ENCODE measurements at places on chromosomes 2 and 18. TPM values are rescaled to one million over a fixed set of nuclear protein-coding genes. Genes with fewer than 3 reads are reported as not detected.

GRCh38 chr2:141967980-141968379 is 162.8 kb downstream of the LRP1B start:
- no peak for DNase-seq
- no peaks in the 10 kb centered on the region for H3K36me3 ChIP-seq
- H3K27me3 ChIP-seq: no peaks in the 10 kb centered on the region
- H3K27ac ChIP-seq: no peak overlapping the region

GRCh38 chr18:79991494-79991893 is 3.1 kb upstream of the TXNL4A start:
- no peak for DNase-seq
- H3K4me3 ChIP-seq: no peak overlapping the region
- no peaks in the 10 kb centered on the region for H3K27me3 ChIP-seq
- H3K27ac ChIP-seq: no peak overlapping the region

GRCh38 chr2:168490946-168491605 is 35.0 kb downstream of the CERS6 start:
- H3K4me3 ChIP-seq: peak overlapping the region; percentile 43
- peaks cover 71% of the 10 kb centered on the region for H3K4me1 ChIP-seq
- DNase-seq: no peak
- H3K36me3 ChIP-seq: no peaks in the 10 kb centered on the region

GRCh38 chr2:57696016-57696415 is 350.6 kb upstream of the VRK2 start:
- H3K4me1 ChIP-seq: no peaks in the 10 kb centered on the region
- DNase-seq: no peak
- H3K4me3 ChIP-seq: no peak overlapping the region
- H3K27me3 ChIP-seq: no peaks in the 10 kb centered on the region

The ONECUT2 gene
- total RNA-seq: 6.2 TPM

All from HepG2 (cell line).